ENCODE measurements at places on chromosomes 2 and 18.

DNA sequence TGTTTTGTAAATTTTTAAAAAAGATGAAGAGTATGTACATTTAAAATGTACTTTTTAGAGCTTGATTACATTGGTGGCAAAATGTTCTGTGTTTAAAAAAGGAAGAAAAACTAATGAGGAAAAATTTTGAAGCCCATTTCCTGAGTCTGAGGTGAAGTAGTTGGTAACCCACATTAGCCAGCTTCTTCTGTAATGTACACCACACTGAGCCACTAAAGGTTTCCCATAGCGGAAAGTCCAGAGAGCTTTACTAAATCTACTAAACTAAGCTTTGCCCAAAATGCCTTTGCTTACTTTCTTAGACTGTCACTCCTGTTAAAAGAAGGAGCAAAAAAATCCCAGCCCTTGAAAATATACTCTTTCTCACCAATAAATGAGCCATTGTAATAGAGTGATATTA is 804.8 kb upstream of the ZEB2 start:
- no peak for DNase-seq

DNA sequence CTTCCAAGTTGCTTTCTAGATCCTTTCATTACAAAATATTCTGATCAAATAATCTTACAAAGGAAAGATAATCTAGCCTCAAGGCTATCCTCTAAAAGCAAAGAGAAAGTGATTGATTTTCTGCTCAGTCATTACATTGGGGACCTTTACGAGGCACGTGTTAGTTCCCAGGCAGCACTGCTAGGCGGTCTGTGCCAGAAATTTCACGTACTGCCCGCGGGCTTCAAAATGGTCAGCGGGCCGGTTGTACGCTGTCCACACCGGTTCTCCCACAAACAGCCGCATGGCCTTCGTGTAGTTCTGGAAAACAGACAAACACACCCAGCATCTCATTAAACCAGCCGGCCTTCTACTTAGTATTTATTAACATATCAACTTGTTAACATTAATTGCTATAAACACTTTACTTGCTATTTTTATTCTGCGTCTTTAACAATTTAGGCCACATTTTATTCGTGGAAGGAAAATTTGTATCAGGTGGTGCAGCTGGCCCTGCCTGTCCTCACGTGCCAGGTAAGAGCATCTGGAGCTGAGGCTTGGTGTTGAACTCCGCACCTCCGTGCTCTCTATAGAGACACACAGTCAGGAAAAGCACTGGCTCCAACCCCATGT is 20.4 kb downstream of the ADI1 start:
- no peak for DNase-seq

- no peak for DNase-seq
Measured at GRCh38 chr2:230739961-230740360, 27.3 kb downstream of the CAB39 start.

GRCh38 chr2:149075105-149075504 is 36.6 kb downstream of the LYPD6B start:
- DNase-seq, result no peak

DNA sequence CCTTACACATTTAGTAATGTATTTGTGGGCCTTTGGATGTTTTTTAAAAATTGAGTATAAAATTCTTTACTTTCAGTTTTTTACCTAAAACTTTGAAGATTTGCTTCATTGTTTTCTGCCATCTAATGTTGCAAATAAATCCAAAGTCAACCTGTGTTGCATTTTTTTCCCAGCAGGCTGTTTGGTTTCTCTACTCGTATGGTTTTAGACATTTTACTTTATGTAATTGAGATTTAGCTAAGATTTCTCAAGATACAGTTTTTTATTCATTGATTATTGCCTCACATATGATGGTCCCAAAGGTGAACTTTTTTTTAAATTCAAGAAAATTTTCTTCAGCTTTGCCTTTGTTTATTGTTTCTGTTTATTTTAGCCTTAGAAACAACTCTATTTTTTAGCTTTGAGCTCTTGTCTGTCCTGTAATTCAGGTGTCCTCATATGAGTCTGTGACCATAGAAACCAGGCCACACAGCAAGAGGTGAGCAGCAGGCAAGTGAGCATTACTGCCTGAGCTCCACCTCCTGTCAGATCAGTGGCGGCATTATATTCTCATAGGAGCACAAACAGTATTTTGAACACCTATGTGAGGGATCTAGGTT is 53.4 kb upstream of the TBR1 start:
- no peak for DNase-seq

Measured in G401 (cell line).